Stimulated activated CD8-positive, alpha-beta memory T cell treated with anti-CD3 and anti-CD28 coated beads, Interleukin-7, amount 100 ng/mL, for 1 hour (primary cell): ENCODE measurements at places on chromosomes 5 and 9.

DNA sequence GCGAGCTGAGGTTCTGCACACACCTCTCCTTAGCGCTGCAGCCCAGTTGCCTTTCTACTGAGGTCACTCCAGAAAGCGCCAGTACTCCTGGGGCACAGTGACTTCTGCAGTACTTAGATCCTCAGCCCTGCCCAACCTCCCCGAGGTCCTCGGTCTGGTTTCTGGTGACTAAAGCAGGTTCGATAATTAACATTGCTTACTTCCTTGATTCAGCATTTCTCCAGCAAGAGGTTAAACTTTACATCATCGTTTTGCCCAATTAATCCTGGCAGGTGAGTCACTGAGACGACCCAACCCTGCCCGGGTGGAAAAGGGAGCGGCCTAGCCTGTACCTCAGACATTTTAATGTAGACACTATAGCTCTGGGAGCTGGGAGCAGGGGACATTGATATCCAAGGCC is 77.6 kb downstream of the PLAC8L1 start:
- DNase-seq = no peak

DNA sequence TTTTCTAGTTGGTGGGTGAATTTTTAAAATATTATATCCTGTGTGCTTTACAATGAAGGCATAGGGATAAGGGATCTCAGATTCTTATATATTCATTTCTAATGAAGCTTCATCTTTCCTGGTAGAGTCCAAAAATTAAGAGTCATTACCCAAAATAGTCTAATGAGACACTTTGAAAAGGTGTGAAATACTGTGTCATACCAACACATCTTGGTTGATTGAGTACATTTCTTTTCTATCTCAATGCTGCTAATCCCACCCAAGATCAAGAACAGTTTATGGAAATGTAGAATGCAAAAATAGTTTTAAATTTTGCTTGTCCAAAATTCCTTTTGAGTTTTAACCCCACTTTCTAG is 7.4 kb downstream of the EBF1 start:
- no peak for DNase-seq

GRCh38 chr9:70874451-70874850 is 247.0 kb downstream of the TRPM3 start:
- DNase-seq = no peak

DNA sequence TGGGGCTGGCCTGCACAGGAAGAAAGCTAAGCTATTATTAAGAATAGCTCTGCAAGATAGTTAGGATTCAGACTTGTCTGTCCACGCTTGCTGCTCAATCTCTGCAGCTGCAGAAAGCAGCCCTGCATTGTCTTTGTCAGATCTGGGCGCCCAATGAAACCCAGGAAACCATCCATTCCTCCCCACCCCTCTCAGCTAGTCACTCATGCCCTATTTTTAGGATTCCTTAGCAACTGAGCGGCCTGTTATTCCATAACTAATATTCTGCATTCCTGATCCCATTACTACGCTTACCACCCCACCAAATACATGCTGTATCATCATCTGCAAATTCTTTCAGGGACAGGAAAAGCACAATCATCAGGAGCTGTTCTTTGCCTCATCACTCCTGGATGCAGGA is 52.9 kb upstream of the APC start:
- DNase-seq = no peak

DNA sequence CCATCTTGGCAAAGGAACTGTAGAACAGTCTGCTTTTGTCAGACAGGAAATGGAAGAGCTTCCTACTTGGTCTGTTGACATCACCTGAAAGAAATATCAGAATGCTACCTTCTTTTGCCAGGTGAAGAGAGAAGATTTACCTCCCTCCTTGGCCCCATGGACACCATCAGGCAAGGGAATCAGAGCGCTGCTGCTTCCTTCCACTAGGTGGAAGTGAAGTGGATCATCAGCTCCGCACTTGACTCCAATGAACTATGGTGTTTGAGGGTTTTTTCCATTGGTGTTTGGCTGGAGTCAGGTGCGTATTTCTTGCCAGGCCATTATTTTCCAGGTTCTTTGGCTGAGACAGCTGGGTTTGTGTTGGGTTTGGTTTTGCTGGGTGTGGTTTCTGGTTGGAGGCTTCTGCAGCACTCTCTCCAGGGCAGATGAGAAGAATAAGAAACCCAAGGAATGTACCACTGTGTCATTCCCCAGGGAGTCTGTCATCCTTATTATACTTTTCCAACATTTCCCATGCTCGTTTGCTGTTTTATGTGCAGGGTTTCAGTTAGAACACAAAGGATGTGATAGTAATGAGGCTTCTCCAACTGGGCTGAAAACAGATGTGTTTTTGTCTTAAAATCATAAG is 12.4 kb downstream of the SPATA31E1 start:
- DNase-seq = no peak

- no peak for DNase-seq
Measured at GRCh38 chr9:89661956-89662717, 57.3 kb downstream of the GADD45G start.

DNA sequence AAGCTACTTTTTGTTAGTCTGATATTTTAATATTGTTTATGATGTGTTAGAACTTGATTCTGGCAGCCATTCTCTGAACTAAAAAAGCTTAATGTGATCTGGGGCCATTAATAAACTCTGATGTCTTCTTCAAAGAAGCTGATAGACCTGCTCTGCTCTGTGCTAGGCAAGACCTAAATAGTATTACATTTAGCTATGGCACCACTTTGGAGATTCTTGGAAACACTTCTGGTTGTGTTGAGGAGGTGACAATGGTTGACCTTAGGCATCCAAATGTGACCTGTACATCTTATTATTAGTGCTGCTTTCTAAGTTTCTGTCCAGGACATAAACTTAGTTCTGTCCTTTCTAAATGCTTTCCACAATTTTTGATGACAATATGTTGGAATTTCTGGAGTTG is 21.7 kb upstream of the SCGB3A2 start:
- DNase-seq = no peak

DNA sequence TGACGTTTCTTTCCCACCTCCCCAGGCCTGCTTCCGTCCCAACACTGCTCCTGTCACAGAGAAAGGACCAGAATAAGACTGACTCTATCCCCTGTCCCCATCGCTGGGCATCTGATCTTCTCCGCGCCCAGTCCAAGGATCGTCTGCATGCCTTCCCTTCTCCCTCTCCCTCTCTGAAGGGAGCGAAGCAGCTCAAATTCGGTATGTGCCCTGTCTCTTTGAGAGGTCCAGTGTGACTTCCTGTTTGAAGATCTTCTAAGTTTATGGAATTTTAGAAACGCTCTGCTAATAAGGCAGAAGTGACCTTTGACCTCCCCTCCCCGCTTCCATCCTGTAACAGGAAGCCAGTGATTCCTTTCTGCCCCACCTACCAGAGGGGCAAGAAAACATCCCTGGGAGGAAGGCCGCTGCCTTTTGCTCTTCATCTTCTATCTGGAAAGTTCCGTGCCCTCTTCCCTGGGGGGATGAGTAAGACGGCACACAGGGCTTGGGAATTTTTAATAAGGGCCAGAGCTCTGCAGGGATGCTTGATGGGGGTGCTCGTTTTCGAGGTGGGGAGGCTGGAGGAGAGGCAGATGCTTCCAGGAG is 40.7 kb upstream of the RNU6ATAC start:
- DNase-seq = no peak

GRCh38 chr9:126735482-126735881 is 69.4 kb upstream of the ZBTB43 start:
- no peak for DNase-seq

DNA sequence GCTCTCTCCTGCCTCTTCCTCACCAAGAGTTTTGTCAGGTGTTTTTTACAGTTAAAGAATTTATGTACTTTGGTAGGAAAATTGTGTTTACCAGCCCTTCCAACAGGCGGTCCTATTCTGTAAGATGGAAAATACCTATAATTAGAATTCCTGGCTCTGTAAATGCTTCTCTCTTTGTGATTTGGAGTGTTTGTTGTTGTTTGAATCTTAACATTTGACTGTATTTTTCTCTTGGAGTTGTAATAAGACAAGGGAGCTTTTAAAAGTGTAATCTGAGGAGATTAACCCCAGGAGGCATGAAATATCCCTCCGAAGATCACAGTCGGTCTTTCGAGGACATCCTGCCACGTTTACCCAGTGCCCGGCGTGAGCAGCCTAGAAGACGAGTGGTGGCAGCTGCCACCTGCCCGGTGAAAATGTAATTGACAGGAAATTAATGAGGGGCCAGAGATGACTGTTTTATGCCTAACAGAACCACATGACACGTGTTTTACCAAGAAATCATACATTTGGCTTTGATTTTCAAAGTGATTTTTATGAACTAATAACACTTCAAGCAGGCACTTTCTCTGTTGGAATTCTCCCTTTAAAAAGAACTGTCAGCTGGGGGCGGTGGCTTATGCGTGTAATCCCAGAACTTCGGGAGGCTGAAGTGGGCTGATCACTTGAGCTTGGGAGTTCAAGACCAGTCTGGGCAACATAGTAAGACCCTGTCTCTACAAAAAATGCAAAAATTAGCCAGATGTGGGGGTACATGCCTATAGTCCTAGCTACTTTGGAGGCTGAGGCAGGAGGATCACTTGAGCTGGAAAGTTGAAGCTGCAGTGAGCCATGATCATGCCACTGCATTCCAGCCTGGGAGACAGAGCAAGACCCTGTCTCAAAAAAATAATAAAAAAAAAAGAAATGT is 20.0 kb downstream of the ANKRD33B start:
- DNase-seq = no peak

DNA sequence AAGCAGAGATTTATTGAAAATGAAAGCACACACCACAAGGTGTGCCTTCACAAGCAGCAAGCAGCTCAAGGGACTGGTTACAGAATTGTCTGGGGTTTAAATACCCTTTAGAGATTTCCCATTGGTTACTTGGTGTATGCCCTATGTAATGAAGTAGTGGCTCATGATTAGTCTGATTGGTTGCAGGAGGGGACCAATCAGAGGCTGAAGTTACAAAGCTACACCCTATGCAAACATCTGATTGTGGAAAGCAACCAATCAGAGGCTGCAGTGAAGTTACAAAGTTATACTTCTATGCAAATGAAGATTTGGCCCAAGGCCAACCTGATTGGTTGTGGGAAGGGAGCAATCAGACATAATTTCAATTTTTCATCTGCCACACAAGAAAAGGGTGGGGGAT is 119.9 kb downstream of the C9orf152 start:
- DNase-seq = no peak

DNA sequence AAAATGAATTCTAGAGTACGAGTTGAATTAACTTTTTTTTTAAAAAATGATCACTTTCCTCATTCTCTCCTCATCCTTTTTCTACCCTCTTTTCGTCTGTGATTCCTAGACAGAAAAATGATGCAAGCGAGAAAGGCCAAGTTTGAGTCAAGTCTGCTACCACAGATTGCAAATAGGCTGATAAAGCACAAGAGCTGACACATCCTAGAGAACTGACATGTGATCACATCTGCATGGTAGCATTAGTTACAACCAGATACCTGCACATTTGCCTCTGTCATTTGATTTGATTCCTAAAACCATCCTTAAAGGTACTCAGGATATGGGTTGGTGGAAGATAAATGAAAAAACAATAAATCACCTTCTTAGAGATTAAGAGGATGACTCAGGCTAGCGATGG is 225.4 kb upstream of the PPP1R2B start:
- DNase-seq = no peak

- no peak for DNase-seq
Measured at GRCh38 chr5:65927503-65928321, 1.3 kb downstream of the ERBIN start.

DNA sequence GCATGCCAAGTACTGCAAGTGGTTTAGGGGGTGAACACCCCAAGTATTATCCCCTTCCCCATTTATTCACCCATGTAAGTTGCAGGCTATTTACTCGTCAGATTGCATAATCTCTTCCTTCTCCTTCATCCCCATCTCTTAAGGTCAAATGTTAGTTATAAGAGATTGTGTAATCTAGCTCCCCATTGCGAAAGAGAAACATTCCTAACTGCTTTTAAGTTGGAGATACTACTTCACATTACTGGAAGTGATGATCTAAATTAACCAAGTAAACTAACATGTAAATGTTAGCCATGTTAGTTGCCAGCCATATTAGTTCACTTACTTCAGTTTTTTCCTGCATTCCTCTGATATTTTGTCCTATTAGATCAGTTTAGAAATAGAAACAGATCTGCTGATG is 262.3 kb downstream of the TAF11L14 start:
- DNase-seq = no peak
